ENCODE measurements at places on chromosomes 3 and 15. TPM values are rescaled to one million over a fixed set of nuclear protein-coding genes. Genes with fewer than 3 reads are reported as not detected.
A peak's percentile ranks its signal among the peaks of the same experiment; 100 is the strongest.

DNA sequence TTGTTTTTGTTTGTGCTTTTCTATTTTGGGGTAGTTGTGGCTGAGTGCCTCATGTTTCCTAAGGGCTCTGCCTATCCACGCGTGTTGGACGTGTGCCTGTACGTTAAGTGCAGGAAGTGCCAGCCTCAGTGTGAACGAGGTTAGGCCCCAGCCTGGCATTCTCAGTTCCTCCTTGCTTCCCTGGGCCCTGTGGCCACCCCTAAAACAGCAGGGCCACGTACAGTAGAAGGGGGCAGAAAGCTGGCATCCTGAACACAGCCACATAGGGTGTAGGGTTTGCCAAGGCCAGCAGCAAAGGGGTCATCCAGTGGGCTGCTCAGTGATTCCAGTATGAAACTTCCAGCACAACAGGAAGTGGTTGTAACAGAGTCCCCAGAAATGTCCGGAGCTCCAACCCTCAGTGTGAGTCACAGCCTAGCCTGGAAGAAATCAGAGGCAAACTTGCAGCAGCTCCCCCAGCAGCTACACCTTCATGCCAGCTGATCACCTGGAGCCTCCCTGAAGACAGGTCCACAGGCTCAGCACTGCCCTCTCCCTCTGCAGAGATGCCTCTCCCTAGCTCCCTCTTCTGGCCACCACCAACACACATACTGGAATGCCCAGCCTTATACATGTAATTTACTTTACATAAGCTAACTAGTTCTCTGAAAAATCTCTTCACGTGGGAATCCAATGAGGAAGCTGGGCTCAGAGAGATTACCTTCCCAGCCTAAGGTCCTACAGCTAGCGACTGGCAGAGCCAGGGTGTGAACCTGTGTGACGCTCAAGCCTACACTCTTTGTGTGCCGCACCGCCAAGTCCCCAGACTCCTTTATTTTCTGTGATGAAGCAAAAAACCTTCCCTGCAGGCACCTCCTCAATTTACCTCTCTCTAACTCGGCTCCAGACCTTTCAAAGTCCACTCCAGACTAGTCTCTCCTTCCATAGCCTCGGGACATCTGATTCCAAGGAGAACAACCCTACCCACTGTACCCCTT lies 26.6 kb downstream of the ILDR1 start:
- peak; percentile 40 for DNase-seq

DNA sequence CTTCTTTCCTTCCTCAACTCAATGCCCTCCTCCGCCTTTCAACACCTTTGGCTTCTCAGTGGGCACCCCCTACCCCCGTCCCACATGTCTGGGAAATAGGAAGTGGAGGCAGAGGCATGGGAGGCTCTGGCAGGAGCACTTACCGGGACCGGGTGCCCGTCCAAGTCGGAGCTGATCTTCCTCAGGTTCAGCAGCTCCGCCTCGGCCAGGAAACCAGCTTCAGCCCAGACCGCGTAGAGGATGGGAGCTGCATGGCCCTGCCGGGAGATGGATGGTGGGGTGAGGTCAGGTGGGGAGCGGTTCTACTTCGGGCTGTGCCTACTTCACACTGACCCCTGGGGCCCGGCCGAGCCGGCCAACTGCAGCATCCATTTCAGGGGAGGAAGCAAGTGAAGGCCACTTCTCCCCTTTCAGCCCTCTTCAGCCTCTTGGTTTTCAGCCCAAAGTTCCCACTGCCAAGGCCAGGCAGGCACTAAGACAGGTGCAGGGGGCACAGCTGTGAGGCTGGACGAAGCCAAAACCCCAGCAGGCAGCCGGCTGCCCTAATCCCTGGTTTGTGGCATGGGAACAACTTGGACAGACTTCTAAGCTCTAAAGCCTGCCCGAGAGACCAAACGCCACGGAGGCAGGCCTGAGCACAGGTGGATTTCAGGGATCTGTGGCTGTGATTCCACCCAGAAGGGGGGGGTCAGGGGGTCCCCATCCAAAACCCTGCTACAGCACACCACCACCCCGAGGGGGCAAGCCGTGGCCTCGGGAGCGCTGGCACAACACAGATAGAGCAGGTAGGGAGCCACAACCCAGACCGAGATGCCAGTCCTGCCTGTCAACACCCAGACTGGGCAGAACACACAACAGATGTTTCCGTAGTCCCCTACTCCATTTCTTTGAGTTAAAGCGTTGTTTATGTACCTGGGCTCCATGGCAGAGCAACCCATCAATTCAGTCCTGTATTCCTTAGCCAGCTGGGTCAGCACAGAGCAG lies 14.5 kb downstream of the TKT start:
- DNase-seq, result no peak

DNA sequence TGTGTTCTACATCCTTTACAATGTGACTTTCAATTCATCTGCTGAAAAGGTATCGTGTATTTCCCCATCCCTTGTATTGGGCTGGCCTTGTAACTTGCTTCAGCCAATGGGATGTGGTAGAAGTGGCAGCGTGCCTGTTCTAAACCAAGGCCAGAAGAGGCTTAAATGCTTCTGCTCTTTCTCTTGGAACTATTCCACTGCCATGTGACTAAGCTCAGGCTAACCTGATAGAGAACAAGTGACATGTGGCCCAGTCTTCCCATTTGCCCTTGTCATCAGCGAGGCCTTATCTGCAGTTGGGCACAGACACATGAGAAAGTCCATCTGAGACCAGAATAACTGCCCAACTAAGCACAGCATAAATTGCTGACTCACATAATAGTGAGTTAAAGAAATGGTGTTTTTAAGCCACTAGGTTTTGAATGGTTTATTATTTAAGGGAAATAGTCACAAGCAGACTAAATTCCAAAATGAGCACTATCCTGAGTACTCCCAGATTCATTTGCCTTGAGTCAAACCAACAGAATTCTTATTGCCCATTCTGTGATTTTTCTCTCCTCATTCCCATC lies 230.2 kb downstream of the CPNE4 start:
- no peak for DNase-seq

- DNase-seq, result no peak
Observed at GRCh38 chr3:184497804-184498203, 63.8 kb upstream of the EPHB3 start.

- peak; percentile 80 for DNase-seq
Observed at GRCh38 chr15:70535071-70535954, 228.0 kb downstream of the UACA start.

DNA sequence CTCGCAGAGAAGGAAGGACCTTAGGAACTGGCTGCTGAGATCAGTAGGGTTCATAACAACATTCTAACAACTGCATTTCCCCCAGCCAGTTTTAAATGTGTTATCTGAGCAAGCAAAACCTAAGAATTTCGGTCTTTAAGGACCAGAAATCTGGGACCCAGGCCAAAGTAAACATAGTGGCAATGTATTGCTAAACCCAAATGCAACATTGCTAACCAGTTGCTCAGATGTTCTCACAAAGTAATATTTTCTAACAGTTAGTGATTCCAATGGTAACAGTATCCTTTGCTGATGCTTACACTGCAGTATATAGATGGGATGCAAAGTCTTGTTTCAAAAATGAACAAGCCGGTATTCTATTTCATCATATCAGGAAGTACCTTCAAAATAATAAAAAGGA lies 254.3 kb downstream of the RYR3 start:
- no peak for DNase-seq

The PEX5L gene
- not detected for total RNA-seq

- DNase-seq, result no peak
Observed at GRCh38 chr3:168539909-168540308, 444.2 kb upstream of the GOLIM4 start.

DNA sequence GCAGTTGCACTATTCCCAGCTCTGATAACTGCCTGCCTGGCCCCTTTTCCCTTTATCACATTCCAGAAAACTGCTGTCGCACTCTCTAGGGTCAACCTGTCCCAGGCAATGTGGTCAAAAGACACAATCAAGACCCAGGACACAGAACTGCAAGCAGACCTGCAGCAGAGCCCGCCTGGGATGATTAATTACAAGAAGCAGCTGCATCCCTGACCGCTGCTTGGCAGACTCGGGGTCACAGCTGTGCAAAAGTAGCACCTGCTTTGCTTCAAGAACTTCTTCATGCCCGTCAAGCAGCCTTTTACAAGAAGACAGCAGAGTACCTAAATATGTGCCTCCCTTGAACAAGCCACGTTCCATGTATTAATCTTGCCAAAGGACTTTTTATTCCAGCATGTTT lies 120.0 kb upstream of the ST8SIA2 start:
- DNase-seq, result no peak

- DNase-seq, result no peak
Observed at GRCh38 chr3:43331381-43331780, 45.0 kb downstream of the SNRK start.

GRCh38 chr3:101292027-101292426 lies 28.3 kb downstream of the IMPG2 start:
- DNase-seq, result no peak

The GABRB3 gene
- 0.17 TPM for total RNA-seq

DNA sequence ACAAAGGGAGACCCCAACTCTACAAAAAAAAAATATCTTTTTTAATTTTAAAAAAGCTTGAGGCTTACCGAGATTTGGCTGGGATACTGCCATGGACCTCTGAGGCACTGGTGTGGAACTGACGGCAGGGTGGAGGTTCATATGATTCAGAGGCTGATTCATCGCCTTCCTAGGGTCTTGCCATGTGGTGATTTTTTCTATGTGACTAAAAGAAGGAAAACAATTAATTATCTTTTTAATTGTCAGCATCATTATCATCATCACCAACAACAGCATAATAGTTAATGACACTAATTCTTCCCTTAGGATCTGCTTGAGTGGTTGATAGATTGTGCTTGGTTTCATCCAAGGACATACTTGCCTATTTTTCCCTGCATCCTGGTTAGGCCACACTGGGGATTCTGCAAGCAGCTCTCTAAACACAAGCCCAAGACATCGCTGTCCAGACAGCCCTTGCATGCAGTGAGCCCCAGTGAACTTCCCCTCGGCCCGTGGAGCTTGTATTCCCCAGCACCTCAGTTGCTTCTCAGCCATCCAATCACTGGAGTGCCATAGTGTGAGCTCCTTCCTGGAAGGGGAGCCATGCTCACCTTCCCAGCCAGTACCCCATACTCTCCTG lies 84.9 kb downstream of the WWTR1 start:
- no peak for DNase-seq

DNA sequence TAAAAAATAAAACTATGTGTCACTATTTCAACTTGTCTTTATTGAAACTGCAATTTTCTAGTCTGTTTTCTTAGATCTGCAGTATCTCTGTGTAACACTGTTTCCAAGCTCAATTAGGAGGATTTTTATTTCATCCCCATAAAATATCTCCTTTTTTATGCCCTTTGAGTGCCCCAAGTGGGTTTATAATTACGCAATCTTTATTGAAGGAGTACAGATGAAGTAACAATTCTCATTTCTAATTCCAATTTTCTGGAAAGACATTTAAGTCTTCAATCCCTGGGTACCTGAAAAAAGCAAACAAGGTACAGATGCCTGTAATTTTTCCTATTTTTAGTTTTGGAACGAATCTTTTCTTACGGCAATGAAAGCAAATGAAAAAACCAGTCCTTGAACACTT lies 61.3 kb downstream of the CYP19A1 start:
- no peak for DNase-seq

DNA sequence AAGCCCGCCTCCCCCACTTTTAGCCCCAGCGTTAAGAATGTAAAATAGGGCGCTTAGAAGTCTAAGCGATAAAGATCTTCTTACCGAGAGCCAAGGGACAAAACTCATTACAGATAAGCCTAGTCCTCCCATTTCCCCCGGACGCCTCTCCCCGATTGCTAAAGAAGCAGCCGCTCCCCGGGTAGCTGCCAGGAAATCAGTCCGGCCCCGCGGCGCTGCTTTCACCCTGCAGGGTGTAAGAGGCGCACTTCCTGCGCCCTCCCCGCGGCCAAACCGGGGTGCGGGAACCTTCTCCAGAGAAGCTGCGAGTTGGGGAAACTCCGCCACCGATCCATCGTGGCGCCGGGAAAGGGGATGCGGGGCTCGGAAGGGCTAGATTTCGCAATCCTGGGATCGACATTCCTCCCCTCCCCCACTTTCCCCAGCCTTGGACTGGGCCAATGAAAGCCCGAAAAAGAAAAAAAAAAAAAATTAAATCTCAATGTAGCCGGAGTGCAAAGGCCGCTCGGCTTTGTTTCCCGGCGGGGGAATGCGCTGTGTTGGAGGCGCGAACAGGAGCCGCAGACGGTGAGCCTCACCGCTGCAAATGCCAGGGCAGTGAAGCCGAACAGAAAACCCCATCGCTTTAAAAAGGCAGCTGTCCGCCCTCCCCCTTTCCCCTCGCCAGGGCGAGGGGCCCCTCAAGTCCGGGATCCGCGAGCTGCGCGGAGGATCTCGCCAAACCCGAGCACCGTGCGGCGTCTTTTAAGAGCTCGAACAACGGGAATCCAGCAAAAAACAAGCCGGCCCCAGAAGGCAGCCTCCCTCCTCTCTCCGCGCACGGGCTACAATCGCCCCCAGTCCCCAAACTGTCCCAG lies 626 bp upstream of the PTPRG start:
- peak; percentile 49 for DNase-seq

GRCh38 chr3:141894524-141895176 lies 18.2 kb downstream of the ATP1B3 start:
- DNase-seq, result no peak

GRCh38 chr3:165196577-165197480 lies 645 bp upstream of the SLITRK3 start:
- no peak for DNase-seq

DNA sequence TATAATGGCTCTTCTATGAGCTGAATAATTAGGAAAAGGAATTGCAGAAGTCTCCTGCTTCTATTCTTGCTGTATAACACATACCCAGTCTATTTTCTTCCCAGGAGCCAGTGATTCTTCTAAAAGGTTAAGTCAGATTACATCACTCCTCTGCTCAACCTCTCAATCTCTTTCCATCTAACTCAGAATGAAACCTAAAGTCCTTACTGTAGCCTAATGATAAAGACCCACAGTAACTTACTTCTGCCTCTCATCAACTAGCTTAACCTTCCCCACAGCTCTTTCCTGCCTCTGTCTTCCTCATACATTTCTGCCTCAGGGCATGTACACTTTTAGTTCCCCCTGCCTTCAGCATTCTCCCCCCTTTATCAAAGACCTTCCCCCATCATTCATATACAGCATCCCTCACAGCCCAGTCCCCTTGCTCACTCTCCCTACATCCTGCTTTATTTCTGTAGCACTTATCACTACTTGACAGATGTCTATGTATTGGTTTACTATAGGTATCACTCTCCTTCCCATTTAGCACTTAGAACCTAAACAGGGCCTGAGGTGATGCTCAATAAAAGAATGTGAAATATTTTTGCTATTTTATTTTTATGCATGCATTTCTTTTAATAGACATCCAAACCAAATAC lies 28.5 kb upstream of the CMTM6 start:
- DNase-seq, result no peak

DNA sequence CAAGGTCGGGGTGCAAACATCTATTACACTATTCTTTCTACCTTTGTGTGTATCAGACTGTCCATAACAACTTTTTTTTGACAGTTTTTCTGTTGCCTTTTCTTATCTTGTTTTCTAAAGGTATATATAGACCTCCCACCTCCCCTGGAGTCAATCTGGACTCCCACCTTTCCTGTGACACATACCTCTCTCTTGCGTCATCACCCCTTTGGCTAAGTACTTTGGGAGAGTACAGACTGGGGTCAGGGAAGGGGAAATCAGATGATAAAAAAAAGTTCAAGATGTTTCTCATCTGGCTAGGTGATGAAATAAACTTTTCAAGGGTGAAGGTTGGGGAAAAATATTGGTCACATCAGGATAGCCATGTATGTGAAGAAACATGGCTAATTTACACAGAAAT lies 17.2 kb downstream of the TSPAN3 start:
- no peak for DNase-seq

The TMEM108 gene
- not detected for total RNA-seq

Data from activated CD4-positive, alpha-beta memory T cell treated with anti-CD3 and anti-CD28 coated beads for 36 hours (primary cell).